ENCODE measurements at places on chromosomes 1 and 21. TPM values are rescaled to one million over a fixed set of nuclear protein-coding genes. Genes with fewer than 3 reads are reported as not detected.

SMCP gene
- total RNA-seq: not detected

KCNK2 gene
- total RNA-seq: 9.5 TPM

SERBP1 gene
- 230 TPM for total RNA-seq

MX1 gene
- 5.7 TPM for total RNA-seq

LCE2B gene
- total RNA-seq: not detected

C1QB gene
- not detected for total RNA-seq

ITGB2 gene
- total RNA-seq: 0.06 TPM

GBP7 gene
- total RNA-seq: not detected

TENT5C gene
- total RNA-seq: 1.1 TPM

CCDC181 gene
- total RNA-seq: 0.92 TPM

S100A1 gene
- not detected for total RNA-seq

UMODL1 gene
- total RNA-seq: not detected

C1orf87 gene
- not detected for total RNA-seq

SPRR3 gene
- not detected for total RNA-seq

RCSD1 gene
- total RNA-seq: 0.26 TPM

FTCD gene
- total RNA-seq: not detected

KCNA3 gene
- total RNA-seq: not detected

C2CD4D gene
- total RNA-seq: not detected

CHD5 gene
- 0.13 TPM for total RNA-seq

ICOSLG gene
- total RNA-seq: 0.13 TPM

GPR3 gene
- total RNA-seq: 0.19 TPM

LRRC39 gene
- 0.40 TPM for total RNA-seq

GABRD gene
- not detected for total RNA-seq

OPRD1 gene
- under 0.01 TPM for total RNA-seq

VHLL gene
- not detected for total RNA-seq

PTPRU gene
- total RNA-seq: 12.0 TPM

FAM177B gene
- not detected for total RNA-seq

SELE gene
- total RNA-seq: under 0.01 TPM

CNN3 gene
- 622 TPM for total RNA-seq

RPTN gene
- total RNA-seq: not detected

SNRPE gene
- 47.3 TPM for total RNA-seq

PPP1R8 gene
- 40.7 TPM for total RNA-seq

NPHS2 gene
- not detected for total RNA-seq

HSD3B2 gene
- total RNA-seq: not detected

LEFTY1 gene
- 0.06 TPM for total RNA-seq

SNAPIN gene
- total RNA-seq: 63.5 TPM

MORN1 gene
- 7.5 TPM for total RNA-seq

IQCC gene
- total RNA-seq: 2.5 TPM

CFHR2 gene
- total RNA-seq: not detected

ANP32E gene
- total RNA-seq: 36.5 TPM

NDUFV3 gene
- total RNA-seq: 47.4 TPM

SLC9C2 gene
- not detected for total RNA-seq

GPR153 gene
- 7.9 TPM for total RNA-seq

LCE1A gene
- not detected for total RNA-seq

TRIM58 gene
- 0.53 TPM for total RNA-seq

HAPLN2 gene
- not detected for total RNA-seq

CLIC6 gene
- 0.13 TPM for total RNA-seq

LCE2C gene
- total RNA-seq: not detected

C1orf185 gene
- not detected for total RNA-seq

FNBP1L gene
- total RNA-seq: 7.7 TPM

CBR1 gene
- 185 TPM for total RNA-seq

FCRLB gene
- total RNA-seq: 0.79 TPM

FHAD1 gene
- 0.13 TPM for total RNA-seq

ACTN2 gene
- 2.8 TPM for total RNA-seq

LRP8 gene
- total RNA-seq: 26.3 TPM

BACE2 gene
- 105 TPM for total RNA-seq

DCAF8 gene
- 108 TPM for total RNA-seq

NID1 gene
- total RNA-seq: 49.8 TPM
